Motor neuron (in vitro differentiated cells): ENCODE measurements at places on chromosomes 7 and 10. TPM values are rescaled to one million over a fixed set of nuclear protein-coding genes. Genes with fewer than 3 reads are reported as not detected.

Gene LRGUK
- total RNA-seq, result 0.38 and 0.77 TPM in 2 replicates

Gene ZCCHC24
- 0.59 and 0.67 TPM in 2 replicates for total RNA-seq

Gene SUN3
- total RNA-seq, result not detected in 2 replicates

Gene ITPRID1
- total RNA-seq, result 0.09 and 0.17 TPM in 2 replicates

Gene LGI1
- total RNA-seq, result 1.8 and 2.4 TPM in 2 replicates

Gene NPY4R
- total RNA-seq, result 1.0 and 4.2 TPM in 2 replicates

Gene GPC2
- total RNA-seq, result 0.92 and 1.0 TPM in 2 replicates

Gene SLC18A2
- total RNA-seq, result 0.14 and 0.19 TPM in 2 replicates

Gene PON3
- total RNA-seq, result 0.62 TPM in 1 of 2 replicates, not detected in the other

Gene NCAPG2
- 23.9 and 24.6 TPM in 2 replicates for total RNA-seq

Gene ANKRD30A
- 0.18 and 0.36 TPM in 2 replicates for total RNA-seq

Gene LIPF
- total RNA-seq, result 1.3 TPM in 1 of 2 replicates, not detected in the other

Gene PITX3
- 0.05 TPM in 1 of 2 replicates, not detected in the other for total RNA-seq

Gene CLCN1
- total RNA-seq, result 0.09 and 0.13 TPM in 2 replicates

Gene HTR5A
- 0.41 TPM in 1 of 2 replicates, not detected in the other for total RNA-seq

Gene GFRA1
- 0.73 and 1.0 TPM in 2 replicates for total RNA-seq

Gene PPP2R2D
- 21.9 and 25.0 TPM in 2 replicates for total RNA-seq

Gene LIPK
- not detected in 2 replicates for total RNA-seq

Gene TMEM106B
- total RNA-seq, result 40.8 and 41.8 TPM in 2 replicates

Gene DENND11
- total RNA-seq, result 18.0 and 18.4 TPM in 2 replicates

Gene SPOCK2
- total RNA-seq, result 1.3 and 1.4 TPM in 2 replicates

Gene PIP
- total RNA-seq, result not detected in 2 replicates

Gene MAGI2
- 28.7 and 50.4 TPM in 2 replicates for total RNA-seq

Gene C1QL3
- total RNA-seq, result 0.36 and 0.42 TPM in 2 replicates

Gene ADAM22
- total RNA-seq, result 9.8 and 14.0 TPM in 2 replicates

Gene DOCK1
- total RNA-seq, result 8.8 and 11.9 TPM in 2 replicates

Gene WNT8B
- total RNA-seq, result not detected in 2 replicates

Gene ACTL6B
- 50.2 and 51.9 TPM in 2 replicates for total RNA-seq

Gene ZNRF2
- 7.3 and 8.0 TPM in 2 replicates for total RNA-seq

Gene MSS51
- total RNA-seq, result 1.8 and 2.5 TPM in 2 replicates

Gene ZNF33B
- total RNA-seq, result 33.2 and 35.7 TPM in 2 replicates

Gene NKX1-2
- 0.05 and 0.09 TPM in 2 replicates for total RNA-seq

Gene GIMAP8
- total RNA-seq, result 0.21 TPM in 1 of 2 replicates, not detected in the other

Gene COL28A1
- total RNA-seq, result 0.10 TPM in 1 of 2 replicates, not detected in the other

Gene GTF2IRD1
- 4.7 and 6.7 TPM in 2 replicates for total RNA-seq

Gene FRMD4A
- total RNA-seq, result 40.9 and 49.0 TPM in 2 replicates

Gene ACSM6
- total RNA-seq, result not detected in 2 replicates

Gene SLC35G1
- 5.9 and 7.2 TPM in 2 replicates for total RNA-seq

Gene RAB19
- total RNA-seq, result not detected in 2 replicates

Gene ABCB4
- total RNA-seq, result 2.1 and 2.4 TPM in 2 replicates

Gene CARD11
- 0.10 TPM in 1 of 2 replicates, not detected in the other for total RNA-seq
